ENCODE measurements at places on chromosomes 2 and 18.

- DNase-seq, result no peak
Measured at GRCh38 chr2:135792401-135793150, 44.4 kb downstream of the LCT start.

GRCh38 chr2:136510244-136510643 is 255.1 kb upstream of the THSD7B start:
- DNase-seq, result no peak

- no peak for DNase-seq
Measured at GRCh38 chr2:8534729-8535468, 147.0 kb upstream of the ID2 start.

DNA sequence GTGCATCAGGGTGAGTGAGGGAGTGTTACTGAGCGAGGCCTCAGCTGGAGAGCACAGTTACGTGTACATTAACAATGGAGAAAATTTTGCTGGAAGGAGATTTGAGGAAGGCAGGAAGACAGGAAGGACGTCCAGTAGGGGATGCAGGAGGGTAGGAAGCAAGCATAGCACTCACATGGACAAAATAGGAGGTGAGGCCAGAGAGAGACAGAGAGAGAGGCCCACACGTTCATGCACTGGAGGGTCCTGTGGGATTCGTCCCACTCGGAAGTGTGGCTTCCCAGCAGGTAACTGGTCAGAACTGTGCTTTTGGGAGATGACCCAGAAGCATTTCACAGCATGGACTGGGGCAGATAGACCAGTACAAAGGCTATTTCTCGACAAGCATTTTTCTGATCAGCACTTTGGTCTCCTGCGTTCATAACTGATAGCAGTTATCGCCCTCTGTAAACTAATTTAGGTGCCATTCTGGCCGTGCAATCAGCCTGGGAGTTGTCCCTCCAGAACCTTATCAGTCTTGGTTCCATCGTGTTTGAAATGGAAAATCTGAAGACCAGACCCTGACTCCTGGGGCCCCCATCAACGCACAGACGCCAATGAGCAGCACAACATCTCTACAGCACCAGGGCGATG is 5.7 kb downstream of the LCT start:
- DNase-seq, result no peak

DNA sequence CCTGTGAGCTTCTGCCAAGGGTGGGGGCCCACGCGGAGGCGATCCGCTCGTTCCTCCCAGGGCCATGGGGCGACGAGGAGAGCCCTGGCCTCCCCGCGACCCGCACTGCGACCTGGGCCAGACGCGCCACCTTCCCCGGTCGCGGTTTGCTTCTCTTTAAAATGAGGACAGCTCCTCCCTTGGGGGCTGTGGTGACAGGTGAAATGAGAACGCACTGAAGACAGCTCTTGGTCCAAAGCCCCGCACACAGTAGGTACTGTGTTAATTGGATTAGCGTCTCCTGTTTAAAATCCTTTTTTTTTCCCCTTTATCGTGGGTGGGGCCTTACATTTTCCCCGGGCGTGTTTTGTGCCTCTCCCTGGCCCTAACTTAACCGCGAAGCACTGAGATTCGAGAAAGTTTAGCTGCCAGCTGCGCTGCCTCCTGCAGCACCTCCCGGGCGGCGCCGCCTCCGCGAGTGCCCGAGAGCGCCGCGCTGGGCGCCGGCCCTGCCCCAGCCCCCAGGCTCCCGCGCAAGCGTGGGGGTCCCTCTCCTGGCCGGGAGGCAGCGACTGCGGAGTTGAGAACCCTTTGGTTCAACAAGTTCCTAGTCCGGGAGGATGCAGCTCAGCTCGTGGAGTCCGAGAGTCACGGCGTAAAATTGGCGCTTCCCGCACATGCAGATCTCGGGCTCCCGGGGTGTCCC is 1.1 kb downstream of the HPCAL1 start:
- no peak for DNase-seq

- no peak for DNase-seq
Measured at GRCh38 chr2:209145941-209146681, 277.7 kb upstream of the MAP2 start.

GRCh38 chr2:129055824-129056223 is 737.2 kb upstream of the HS6ST1 start:
- DNase-seq, result no peak

DNA sequence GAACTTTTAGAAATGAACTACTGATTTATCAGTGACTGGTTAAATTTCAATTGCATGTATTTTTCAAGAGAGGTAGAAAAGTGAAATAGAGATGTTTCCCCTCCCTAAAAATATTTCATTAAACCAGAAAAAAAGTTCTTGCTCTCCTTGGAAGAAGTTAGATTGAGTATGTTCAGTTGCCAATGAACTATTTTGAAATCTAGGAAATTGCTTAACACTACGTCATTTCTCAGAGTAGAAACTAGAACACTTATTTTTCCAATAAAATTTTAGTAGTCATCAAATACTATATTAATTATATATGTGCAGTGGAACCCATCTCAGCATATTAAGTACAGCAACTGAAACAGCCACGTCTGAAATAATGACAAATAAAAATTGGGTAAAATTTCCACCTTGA is 51.8 kb upstream of the STAT1 start:
- no peak for DNase-seq

DNA sequence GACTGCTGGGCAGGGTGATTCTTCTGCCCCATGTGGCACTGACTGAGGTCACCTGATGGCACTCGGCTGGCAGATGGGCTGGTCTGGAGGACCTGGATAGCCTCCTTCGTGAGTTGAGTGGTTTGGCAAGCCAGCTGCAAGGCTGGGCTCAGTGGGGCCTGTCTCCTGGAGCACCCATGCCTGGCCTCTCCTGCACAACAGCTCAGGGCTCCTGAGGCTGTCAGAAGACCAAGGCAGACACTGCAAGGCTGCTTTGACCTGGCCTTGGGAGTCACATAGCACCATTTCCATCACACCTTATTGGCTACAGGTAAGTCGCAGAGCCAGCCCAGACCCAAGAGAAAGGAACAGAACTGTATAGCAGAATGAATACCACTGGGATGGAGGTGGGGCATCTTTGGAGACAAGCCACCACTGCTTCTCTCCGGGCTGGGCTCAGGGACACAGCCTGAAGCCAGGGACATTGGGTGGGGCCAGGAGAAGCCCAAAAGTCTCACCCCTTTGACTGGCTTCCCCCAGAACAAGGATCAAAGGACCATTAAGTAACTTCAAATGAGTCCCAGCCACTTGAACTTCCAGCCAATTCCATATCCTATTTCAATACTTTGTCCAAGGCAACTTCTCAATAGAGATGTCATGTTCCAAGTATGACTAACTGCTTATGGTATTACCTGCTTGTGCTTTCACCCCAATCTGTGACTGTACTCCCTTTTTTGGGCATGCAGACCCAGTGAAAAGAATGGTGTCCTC is 156.3 kb downstream of the CABLES1 start:
- DNase-seq, result no peak

- no peak for DNase-seq
Measured at GRCh38 chr18:62880673-62881364, 165.5 kb downstream of the PHLPP1 start.

DNA sequence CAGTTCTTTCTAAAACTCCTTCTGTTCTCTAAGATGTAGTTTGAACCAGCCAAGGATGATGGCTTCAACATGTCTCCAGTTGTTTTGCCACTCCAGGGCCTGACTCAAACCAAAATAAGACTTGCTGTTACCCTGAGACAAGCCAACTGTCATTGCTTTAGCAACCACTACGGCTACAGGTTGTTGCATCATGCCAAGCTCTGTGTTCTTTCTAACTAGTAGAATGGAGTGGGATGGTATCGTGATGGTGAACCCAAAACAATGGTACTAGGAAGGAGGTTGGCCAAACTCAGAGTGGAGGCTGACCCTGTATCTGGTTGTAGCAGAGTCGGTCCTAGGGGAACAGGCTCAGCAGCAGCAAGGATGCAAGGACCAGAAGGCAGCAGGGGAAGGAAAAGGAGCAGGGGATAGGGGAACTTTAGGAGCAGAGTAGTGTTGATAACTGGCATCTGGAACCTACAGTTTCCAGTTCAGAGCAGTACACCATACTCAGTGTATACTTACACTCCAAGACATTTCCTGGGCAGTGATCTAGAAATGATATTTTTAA is 51.6 kb downstream of the PDK1 start:
- DNase-seq, result no peak

GRCh38 chr2:111704246-111704645 is 179.7 kb downstream of the ANAPC1 start:
- no peak for DNase-seq

DNA sequence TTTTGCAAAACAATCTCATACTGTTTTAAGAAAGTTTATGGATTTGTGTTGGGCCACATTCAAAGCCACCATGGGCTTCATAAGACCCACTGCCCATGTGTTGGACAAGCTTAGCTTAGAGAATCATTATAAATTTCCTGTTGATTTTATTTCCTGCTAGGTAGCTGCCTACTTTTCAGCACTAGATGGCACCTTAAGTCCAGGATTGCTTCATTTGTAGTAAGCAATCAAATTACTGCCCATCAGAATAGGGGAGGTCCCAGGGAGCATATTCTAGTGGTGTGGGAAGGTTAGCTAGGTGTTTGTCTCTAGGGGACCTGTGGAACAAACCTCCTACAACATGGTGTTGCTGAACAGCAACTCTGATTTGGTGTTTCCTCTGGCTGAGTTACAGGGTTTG is 11.0 kb upstream of the DCDC2C start:
- no peak for DNase-seq

GRCh38 chr2:232139171-232139594 is 177.7 kb downstream of the DIS3L2 start:
- no peak for DNase-seq

GRCh38 chr18:23053776-23054457 is 81.4 kb upstream of the CABLES1 start:
- no peak for DNase-seq

DNA sequence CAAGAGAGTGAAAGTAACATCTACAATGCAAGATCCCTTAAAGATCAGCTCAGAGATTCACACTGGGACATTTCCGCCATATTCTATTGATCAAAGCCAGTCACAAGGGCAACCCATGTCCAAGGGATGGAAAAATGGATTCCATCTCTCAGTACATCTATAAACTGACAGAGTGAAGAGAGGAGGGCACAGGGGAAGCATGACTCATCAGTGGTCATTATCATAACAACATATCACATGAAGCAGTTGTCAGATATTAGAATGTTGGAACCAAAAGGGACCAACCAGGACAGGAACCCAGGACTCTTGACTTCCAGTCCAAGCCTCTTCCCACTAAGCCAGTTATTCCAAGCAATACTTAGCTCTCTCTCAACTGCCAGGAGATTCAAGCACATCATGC is 54.9 kb upstream of the IGFBP2 start:
- no peak for DNase-seq

DNA sequence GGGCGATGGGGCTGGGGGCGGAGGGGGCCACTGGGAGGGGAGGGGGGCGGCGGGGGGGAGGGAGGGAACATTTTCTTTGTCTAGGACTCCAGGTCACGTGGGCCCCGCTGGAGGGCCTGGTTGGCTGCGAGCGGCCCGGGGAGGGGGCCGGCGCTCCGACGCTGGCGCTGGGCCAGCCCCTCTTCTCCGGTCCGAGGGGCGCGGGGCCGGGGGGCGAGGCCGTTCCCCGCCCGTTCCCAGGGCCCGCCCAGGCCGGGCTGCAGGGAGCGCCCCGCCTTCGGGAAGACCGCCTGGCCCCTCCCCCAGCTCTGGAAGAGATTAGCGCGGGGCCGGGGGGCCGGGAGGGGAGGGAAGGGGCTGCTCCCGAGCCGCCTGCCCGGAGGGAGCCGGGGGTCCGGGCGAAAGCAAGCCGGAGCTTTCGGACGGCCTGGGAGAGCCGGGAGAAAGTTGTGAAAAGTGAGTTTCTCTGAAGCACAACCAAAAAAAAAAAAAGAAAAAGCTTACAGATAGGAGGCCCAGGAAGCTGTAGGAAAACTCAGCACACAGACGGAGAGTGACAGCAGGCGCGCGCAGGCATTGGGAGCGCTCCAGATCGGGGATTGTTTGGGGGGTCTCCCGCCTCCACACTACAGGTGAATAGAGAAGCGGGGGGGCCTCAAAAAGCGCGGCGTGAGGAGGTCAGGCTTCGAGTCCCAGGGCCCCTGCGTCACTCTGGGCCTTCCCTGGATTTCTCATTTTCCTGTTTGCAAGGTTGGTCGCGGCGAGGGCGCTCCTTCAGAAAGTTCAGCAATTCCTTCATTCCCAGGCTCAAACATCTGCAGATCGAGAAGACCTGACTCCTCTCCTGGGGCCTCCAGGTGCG is 84.1 kb upstream of the POMC start:
- no peak for DNase-seq

- DNase-seq, result no peak
Measured at GRCh38 chr2:213219816-213220215, 64.4 kb upstream of the SPAG16 start.

- DNase-seq, result no peak
Measured at GRCh38 chr2:54228945-54229344, 27.1 kb downstream of the TSPYL6 start.

- DNase-seq, result no peak
Measured at GRCh38 chr18:58241877-58242276, 197.9 kb downstream of the NEDD4L start.

DNA sequence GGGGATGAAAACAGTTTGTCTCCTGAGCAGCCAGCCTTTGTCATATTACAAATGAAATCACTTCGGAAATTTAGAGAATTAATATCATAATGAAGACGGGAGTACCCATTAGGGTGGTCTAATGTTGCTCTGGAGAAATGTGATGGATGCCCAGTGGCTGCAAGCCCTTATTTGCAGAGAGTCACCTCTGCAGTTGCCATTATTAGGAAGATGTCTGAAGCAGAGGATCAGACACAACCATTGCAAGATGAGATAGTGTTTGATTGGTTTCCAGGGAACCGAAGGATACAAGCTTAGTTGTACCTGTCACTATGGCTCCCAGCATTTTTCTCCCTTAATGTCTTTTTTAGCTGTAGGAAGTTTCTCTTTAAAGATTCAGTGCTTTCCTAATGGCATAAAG is 272.4 kb downstream of the FIGN start:
- DNase-seq, result no peak

DNA sequence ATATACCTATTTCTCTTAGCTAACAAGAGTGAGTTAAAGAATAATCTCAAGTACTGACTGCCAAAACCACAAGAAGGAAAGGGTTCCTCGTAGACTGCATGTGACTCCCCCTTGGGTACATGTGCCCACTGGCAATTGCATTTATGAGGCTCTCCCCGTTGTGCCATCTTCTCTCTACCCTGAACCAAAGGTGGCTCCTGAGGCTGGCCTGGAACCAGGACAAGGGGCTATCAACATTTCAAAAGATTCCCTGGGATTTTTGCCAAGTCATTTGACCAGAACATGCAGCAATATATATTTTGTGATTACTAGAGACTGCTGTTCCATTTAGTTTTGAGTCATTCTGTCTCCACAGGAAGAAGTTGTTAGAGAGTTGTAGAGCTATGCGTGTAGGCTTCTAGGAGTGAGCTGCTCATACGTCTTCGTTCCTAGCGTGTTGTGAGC is 45.8 kb downstream of the LAMA3 start:
- DNase-seq, result no peak

- no peak for DNase-seq
Measured at GRCh38 chr2:36633470-36634092, 35.6 kb upstream of the FEZ2 start.

- no peak for DNase-seq
Measured at GRCh38 chr2:161570424-161571050, 53.7 kb upstream of the SLC4A10 start.

GRCh38 chr2:232353096-232353495 is 25.5 kb upstream of the ALPP start:
- DNase-seq, result no peak

- DNase-seq, result no peak
Measured at GRCh38 chr2:8615252-8615575, 66.6 kb upstream of the ID2 start.

All from stimulated activated CD8-positive, alpha-beta memory T cell treated with anti-CD3 and anti-CD28 coated beads, Interleukin-15, amount 100 ng/mL, for 1 hour (primary cell).